ENCODE measurements at places on chromosomes 3 and 15.

DNA sequence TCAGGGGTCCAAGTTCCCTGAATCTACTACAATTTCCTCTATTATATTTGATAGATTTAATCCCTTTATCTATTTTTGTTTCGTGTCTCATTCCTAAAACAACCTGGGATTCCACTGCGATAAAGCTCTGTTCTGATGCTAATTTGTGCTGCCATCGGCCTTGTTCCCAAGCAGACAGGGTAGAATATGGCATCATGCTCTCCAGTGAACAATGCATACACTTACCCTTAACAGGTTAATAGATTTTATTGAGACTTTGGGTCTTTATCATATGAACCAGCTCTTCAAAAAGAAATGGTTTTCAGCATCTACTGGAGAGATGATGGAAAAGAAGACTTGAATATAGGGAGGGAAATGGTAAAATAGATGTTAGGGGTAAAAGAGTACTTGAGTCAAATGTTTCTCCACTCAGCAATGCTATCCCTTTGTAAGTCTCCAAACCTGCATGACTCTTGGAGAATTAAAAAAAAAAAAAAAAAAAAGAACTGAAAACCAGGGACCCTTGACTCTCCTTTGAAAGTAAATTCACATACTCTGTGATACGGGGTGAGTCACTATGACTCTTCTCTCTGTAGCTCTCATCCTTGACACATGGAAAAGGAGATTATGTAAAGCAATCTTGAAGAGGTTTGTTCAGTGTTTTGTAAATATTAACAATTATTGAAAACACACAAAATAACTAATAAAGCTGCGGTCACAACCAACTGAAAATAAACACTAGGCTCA lies 268.8 kb downstream of the ZBTB20 start:
- no peak for DNase-seq

DNA sequence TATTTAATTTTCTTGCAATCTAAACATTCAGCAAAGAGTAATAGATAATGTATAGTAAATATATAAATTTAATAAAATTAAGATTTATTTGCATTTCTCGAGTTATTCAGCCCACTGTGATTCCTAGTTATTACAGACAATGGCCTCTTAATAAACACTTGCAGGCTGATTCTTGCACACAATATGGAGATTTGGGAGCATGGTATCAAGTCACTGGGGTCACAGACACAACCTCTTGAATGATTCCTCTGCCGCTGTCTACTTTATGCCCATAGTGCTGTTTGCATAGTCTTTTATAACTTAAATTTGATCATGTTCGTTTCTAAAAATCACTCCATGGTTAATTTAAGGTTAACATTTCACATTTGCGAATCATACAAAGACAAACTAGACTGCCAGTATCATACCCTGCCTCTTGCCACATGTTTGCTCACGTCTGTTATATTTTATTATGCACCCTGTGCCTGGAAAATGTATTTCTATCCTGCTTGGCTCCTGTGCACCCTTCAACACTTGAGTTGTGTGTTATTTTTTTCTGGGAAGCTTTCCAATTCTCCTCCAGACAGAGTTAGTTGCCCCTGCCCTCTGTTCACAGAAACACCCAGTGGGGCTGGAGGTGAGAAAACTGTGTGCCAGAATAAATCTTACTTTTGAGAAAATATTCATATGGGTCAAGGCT lies 206.3 kb upstream of the ROBO1 start:
- DNase-seq = no peak

- no peak for DNase-seq
Measured at GRCh38 chr3:37028329-37028728, 35.0 kb downstream of the MLH1 start.

- no peak for DNase-seq
Measured at GRCh38 chr15:69626095-69627066, 173.8 kb downstream of the RPLP1 start.

DNA sequence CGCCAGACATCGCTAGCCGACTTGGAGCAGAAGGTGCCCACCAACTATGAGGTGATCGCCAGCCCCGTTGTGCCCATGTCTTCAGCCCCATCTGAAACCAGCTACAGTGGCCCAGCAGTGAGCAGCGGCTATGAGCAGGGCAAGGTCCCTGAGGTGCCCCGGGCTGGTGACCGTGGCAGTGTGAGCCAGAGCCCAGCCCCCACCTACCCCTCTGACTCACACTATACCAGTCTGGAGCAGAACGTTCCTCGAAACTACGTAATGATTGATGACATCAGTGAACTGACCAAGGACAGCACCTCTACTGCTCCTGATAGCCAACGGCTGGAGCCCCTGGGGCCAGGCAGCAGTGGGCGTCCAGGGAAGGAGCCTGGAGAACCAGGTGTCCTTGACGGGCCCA lies 12.9 kb upstream of the APEH start:
- no peak for DNase-seq

DNA sequence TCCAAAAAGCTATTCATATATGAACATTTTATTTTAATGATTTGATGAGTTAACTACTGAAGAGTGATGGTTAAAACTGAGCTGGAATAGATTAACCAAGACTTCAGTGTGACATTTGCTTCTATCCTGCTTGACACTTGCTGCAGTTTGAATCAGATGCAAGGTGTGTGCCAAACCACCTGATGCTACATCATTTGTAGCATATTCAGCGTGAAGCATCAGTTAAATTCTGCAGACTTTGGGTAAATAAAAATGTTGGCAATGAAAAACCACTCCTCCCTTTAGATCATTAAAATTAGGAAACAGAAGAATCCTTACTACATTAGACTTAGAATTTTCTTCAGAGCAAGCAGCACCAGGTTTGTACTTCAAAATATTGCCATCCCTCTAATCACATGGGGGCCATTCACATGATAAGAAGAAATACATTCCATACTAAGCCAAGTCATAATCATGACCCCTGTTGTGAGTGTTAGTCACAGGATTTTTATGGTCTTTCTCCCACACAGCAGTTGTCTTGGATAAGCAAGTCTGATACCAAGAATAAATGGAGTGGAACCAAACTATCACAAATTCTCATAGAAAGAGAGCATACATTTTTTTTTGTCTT lies 160.7 kb upstream of the TNIK start:
- DNase-seq = no peak

Measured in ascending aorta (tissue), 2 donors.